ENCODE measurements at places on chromosomes 1 and 21.
A peak's percentile ranks its signal among the peaks of the same experiment; 100 is the strongest.

DNA sequence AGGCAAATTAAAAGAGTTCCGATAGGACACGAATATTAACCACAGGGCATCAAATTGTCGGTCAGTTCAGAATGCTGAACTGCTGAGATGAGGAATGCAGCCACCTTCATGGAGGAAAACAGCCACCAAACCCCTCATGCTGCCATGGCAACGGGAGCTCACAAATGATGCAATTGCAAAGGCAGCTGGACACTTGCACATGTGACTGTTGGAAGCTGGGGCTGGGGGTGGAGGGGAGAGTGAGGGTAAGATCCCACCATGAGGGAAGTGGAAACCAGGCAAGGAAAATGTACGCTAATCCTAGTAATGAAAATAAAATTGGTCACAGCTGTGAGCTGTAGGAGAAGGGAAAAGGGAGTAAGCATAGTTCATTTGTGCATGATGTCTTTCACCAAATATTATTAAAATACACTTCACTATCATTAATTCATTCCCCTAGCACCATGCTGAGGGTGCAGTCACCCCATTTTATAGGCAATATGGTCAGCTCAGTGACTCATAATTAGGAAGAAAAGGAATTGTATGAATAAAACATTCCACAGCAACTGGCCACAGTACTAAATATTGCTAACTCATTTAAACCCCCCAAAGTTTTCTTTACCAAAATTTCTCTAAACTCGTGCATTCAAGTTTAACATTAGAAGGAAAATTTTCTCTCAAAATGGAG, 15.3 kb downstream of the BECN2 start:
- H3K4me1 ChIP-seq, result no peaks in the 10 kb centered on the region
- H3K27ac ChIP-seq, result no peak overlapping the region
- no peaks in the 10 kb centered on the region for H3K36me3 ChIP-seq
- no peak for DNase-seq
- H3K4me3 ChIP-seq, result no peak overlapping the region

DNA sequence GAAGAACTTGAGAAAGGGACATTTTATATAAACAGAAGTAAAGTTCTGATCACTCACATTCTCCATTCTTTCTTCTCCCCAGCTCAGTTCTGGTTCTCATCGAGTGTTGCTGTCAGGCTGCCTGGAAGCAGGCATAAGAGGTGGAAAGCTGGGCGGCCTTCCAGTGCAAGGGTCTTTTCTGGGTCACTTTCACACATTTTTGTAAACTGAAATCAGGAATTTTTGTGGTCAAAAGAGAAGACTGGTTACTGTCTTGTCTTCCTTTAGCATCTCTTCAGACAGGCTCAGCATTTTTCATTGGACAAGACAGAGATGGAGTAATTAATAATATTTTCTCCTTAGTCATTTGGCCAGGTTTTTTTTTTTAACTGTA, 93.7 kb downstream of the CTH start:
- no peak for DNase-seq
- peaks cover 9% of the 10 kb centered on the region for H3K27me3 ChIP-seq
- H3K36me3 ChIP-seq, result no peaks in the 10 kb centered on the region

DNA sequence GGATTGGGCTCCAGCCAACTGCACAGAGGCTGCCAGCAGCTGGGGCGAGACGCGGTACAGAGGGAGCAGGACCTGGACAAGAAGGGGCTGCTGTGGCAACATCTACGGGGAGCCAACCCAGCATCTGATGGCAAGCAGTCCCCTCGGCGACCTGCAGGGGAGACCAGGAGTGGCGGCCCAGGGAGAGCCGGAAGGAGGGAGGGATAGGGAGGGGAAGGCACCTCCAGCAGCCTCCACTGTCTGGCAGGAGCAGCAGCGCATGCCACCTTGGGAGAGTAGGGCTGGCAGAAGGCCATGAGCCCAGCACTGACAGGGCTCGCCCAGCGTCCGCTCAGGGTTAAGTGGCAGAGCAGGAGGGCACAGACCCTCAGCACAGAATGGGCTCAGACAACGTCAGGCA, 17.3 kb downstream of the CHD5 start:
- no peak overlapping the region for H3K4me3 ChIP-seq
- peaks cover 17% of the 10 kb centered on the region for H3K27me3 ChIP-seq
- no peaks in the 10 kb centered on the region for H3K36me3 ChIP-seq

DNA sequence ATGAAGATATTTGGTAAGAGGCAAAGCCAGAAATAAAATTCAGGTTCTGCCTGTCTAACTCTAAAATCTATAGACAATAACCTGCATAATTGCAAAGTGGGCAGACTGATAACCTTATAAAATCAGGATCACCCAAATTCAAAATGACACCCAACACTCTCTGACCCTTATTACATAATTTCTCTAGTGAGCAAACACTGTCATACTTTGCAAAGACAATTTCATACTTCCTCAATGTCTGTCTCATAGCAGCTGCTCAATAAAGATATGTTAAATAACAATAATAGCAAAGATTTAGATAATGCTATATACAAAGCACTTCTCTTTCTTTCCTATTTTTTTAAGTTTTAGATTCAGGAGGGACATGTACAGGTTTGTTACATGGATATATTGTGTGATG, 118.5 kb downstream of the UCHL5 start:
- H3K27ac ChIP-seq, result no peak overlapping the region
- H3K27me3 ChIP-seq, result no peaks in the 10 kb centered on the region
- no peak for DNase-seq
- no peak overlapping the region for H3K4me3 ChIP-seq
- no peaks in the 10 kb centered on the region for H3K36me3 ChIP-seq

- no peak overlapping the region for H3K27ac ChIP-seq
- H3K36me3 ChIP-seq, result peaks cover 34% of the 10 kb centered on the region
- no peak for DNase-seq
- no peaks in the 10 kb centered on the region for H3K27me3 ChIP-seq
- H3K4me3 ChIP-seq, result no peak overlapping the region
- H3K4me1 ChIP-seq, result no peaks in the 10 kb centered on the region
These were observed 50.1 kb downstream of the ATF6 start for GRCh38 chr1:161816201-161816600.

- DNase-seq, result no peak
- H3K4me3 ChIP-seq, result peak within 1 kb of the TSS; percentile 47
- peaks cover 40% of the 10 kb centered on the region for H3K27me3 ChIP-seq
- H3K27ac ChIP-seq, result no peak within 1 kb of the TSS
- no peaks in the 10 kb centered on the region for H3K36me3 ChIP-seq
These were observed at the start of gene FNDC5 for GRCh38 chr1:32870615-32871363. Gene FNDC5 (minus strand): TSS chr1:32870912.

GRCh38 chr1:208132287-208132882, 111.8 kb downstream of the PLXNA2 start:
- no peaks in the 10 kb centered on the region for H3K4me1 ChIP-seq
- no peak overlapping the region for H3K4me3 ChIP-seq
- peak; percentile 77 for DNase-seq
- no peak overlapping the region for H3K27ac ChIP-seq

DNA sequence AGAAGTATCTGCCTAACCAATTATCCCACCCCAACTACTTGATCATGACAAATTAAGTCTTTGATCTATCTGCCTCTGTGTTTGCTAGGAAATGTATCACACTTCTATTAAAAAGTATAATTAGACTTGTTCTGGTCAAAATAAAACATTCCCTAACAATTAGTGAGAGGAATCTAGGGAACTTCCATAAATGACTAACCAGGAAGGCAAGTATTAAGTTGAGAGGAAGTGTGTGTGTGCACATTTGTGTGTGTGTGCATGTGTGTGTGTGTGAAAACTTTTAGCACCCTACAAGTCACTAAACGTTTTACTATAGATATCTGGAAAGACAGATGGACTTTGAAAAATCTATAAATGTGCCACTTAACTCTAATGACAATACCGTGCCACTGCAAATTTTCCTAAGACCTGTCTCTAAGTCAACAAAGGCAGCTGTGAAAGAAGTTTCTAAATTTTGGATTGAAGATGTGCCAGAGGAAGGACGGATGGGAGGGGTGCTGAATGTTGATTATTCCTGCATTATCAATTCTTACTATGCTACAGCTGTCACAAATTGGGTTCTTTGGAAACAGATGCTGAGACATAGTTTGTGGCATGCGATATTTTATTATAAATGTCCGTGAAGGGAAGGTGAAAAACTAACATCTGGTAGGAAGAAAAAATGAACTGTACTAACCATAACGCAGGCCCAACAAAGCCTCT, 567.1 kb downstream of the PTPRC start:
- H3K4me1 ChIP-seq, result no peaks in the 10 kb centered on the region
- no peak for DNase-seq
- H3K36me3 ChIP-seq, result no peaks in the 10 kb centered on the region
- no peak overlapping the region for H3K4me3 ChIP-seq

- peaks cover 71% of the 10 kb centered on the region for H3K27me3 ChIP-seq
- no peak overlapping the region for H3K4me3 ChIP-seq
- H3K27ac ChIP-seq, result no peak overlapping the region
- peaks cover 3% of the 10 kb centered on the region for H3K36me3 ChIP-seq
- H3K4me1 ChIP-seq, result peaks cover 2% of the 10 kb centered on the region
These were observed 89.9 kb downstream of the FOXD2 start for GRCh38 chr1:47527653-47528272.

- H3K27me3 ChIP-seq, result no peaks in the 10 kb centered on the region
- H3K4me1 ChIP-seq, result no peaks in the 10 kb centered on the region
- H3K4me3 ChIP-seq, result no peak overlapping the region
- H3K36me3 ChIP-seq, result no peaks in the 10 kb centered on the region
These were observed 59.6 kb downstream of the EXTL2 start for GRCh38 chr1:100834777-100835660.

DNA sequence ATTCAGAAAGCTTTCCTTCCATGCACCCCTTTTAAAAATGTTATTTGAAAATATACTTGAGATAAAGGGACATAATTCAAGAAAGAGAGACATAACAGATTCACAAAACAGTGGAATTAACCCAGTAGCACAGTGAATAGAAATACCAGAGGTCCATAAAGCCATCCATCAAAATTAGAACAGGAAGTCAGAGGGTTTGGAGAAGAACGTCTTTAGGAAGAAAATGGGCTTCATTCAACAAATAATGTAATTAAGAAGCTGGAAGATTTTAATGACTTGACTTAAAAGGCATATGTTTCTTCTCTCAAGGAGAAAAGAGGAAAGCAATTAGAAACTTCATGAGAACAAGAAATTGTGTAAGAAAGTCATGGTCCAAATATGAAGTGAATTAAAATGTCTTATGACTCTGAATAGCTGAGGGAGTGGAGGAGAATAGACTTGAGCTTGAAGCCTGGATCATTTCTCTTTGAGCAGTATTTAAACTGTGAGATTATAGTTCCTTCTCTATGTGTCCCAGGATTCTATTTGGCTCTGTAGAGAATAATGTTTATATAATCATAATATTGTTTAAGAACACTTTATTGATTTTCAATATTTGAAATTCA, 7.9 kb upstream of the HCRTR1 start:
- no peak overlapping the region for H3K4me3 ChIP-seq
- H3K4me1 ChIP-seq, result peaks cover 17% of the 10 kb centered on the region
- DNase-seq, result no peak
- H3K36me3 ChIP-seq, result no peaks in the 10 kb centered on the region
- no peak overlapping the region for H3K27ac ChIP-seq

DNA sequence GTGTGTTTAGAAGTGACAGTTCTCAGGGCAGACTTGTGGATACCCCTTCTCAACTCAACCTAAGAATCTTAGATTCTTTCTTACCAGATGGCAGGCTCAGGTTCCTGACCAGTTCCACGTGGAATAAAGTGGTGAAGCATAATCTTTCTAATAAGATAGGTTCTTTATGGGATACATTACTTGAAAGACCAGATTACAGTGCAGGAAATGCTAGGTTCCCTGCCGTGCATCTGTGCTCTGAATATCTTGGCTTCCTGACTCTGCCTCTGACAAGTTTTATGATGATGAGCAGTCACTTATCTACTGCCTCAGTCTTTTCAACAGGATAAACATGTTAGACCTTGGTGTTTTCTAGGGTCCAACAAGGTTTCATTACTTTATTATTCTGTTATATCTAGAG, 207.9 kb upstream of the CACYBP start:
- H3K27ac ChIP-seq, result no peak overlapping the region
- no peaks in the 10 kb centered on the region for H3K27me3 ChIP-seq
- no peak for DNase-seq
- no peak overlapping the region for H3K4me3 ChIP-seq

DNA sequence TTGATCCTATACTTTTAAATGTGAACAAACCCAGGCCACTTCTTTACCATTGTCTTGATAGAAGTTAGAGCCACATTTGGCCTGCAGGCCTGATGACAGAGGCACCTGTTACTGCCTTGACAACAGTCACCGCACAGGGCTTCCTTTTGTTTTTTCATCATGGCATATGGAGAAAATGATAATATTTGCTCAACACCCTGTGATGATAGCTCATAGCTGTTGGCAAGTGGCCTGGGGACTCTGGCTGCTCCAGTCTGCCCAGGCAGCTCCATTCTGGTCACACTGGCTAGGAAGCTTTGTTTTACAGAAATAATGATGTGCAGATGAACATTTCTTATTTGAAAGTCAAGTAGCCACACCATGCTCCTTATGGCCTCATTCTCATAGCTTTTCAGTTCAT, 89.6 kb upstream of the GPR88 start:
- H3K4me3 ChIP-seq, result no peak overlapping the region
- H3K27ac ChIP-seq, result peak overlapping the region; percentile 84
- peaks cover 24% of the 10 kb centered on the region for H3K36me3 ChIP-seq
- peaks cover 85% of the 10 kb centered on the region for H3K4me1 ChIP-seq
- no peak for DNase-seq

DNA sequence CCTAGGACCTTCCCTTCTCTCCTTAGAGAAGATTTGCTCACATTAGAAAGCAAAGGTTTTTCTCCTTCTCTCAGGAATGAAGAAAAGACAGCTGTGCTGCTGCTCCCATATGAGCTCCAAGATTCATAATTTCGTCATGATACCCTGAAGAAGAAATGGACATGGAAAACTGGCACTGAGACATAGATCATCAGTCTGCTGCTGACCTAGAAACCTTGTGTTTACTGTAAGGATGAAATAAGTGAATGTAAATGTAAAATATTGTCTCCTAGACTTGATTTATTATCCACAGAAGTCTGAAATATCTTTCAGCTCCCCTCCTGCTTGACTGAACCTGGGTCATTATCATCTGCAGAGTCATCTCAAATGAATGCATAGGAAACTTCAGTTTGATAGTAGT, 77.9 kb downstream of the ZC3H11B start:
- no peaks in the 10 kb centered on the region for H3K4me1 ChIP-seq
- no peak overlapping the region for H3K27ac ChIP-seq
- H3K36me3 ChIP-seq, result no peaks in the 10 kb centered on the region
- H3K27me3 ChIP-seq, result no peaks in the 10 kb centered on the region
- no peak for DNase-seq

GRCh38 chr1:227093309-227093708, 153.2 kb downstream of the COQ8A start:
- no peak overlapping the region for H3K4me3 ChIP-seq
- H3K36me3 ChIP-seq, result no peaks in the 10 kb centered on the region
- H3K27me3 ChIP-seq, result peaks cover 2% of the 10 kb centered on the region
- no peak for DNase-seq
- H3K27ac ChIP-seq, result no peak overlapping the region

- no peaks in the 10 kb centered on the region for H3K36me3 ChIP-seq
- no peaks in the 10 kb centered on the region for H3K4me1 ChIP-seq
- DNase-seq, result no peak
- H3K27me3 ChIP-seq, result no peaks in the 10 kb centered on the region
- no peak within 1 kb of the TSS for H3K27ac ChIP-seq
These were observed at the start of gene KRTAP26-1 for GRCh38 chr21:30320215-30320614. Gene KRTAP26-1 (minus strand): TSS chr21:30320315. CDS start chr21:30320035, 280 bp downstream.
